Left cardiac atrium (tissue), 4 donors: ENCODE measurements at places on chromosomes 4 and X. TPM values are rescaled to one million over a fixed set of nuclear protein-coding genes. Genes with fewer than 3 reads are reported as not detected.
A peak's percentile ranks its signal among the peaks of the same experiment; 100 is the strongest.

DNA sequence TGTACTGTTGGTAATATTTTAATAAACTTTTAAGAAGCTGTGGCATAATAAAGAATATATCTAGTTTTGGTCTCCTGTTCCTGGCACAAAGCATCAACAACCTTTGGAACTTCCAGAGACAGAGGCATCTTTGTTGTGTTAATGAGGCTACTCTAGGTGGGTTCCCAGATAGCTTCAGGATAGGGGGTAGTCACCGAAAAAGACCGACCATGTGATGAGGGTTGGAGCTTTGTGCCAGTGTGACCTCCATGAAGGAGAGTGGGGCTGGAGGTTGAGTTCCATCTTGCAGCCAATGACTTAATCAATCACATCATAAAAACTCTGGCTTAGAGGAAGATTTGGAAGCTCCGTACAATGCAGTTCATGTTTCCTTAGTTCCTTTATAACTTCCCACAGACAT lies 9.9 kb downstream of the PPAT start:
- no peak for DNase-seq

GRCh38 chrX:47283015-47283771 lies 50.4 kb downstream of the USP11 start:
- DNase-seq, result peak; percentile 33

DNA sequence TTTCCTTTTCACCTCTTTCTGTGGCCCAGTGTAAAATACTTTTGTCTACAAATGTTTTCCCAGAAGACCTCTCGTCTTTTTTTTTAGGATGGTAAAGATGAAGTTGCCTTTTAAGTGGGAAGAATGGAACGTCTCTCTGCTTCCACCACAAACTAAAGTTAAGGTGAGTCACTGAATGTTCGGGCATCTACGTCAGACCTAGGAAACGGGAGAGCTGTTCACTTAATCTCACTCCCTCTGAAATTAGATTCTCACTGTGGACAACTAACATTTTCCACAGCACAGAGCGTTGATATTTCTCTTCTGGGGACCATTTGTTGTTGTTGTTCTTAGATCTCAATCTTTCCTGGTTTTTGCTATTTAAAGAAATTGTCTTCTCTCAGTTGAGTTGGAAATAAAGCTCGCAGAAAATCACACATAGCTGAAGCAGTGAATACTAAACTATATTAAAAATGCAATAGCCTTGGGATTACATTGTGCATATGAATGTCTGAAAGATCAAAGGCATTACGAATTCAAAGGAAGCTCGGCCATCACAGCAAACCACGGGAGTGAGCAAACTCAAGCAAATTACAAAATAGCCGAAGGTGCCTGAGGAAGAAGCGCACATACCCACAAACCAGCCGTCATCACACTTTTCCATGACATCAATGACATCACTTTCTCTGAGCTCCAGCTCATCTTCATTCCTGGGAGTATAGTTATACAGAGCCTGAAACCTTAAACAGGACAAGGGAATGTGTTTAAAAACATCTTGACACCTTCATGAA lies 53.9 kb upstream of the PDLIM3 start:
- DNase-seq, result no peak

GRCh38 chr4:19684084-19684483 lies 567.6 kb upstream of the SLIT2 start:
- no peak for DNase-seq

- no peak for DNase-seq
Measured at GRCh38 chrX:39311646-39312045, 510.4 kb downstream of the MID1IP1 start.

- no peak for DNase-seq
Measured at GRCh38 chrX:39242187-39242586, 440.9 kb downstream of the MID1IP1 start.

DNA sequence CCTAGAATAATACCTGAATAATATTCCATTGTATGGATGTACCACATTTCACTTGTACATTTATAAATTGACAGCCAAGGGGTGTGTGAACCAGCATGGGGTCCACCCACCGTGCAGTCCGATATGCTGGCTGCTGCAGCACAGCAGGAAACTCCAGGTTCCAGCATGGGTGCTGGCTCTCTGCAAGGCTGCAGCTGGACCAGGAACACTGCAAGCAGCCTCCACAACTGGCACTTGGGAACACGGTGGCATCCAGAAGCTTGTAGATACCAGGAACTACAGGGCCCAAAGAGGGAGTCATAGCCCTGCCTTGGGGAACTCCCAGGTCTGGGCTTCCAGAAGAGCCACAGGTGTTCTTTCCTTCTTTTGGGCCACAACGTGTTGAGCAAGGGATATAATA lies 91.2 kb downstream of the NXF2 start:
- DNase-seq, result no peak

TEC gene
- total RNA-seq, result 1.8 TPM

C4orf51 gene
- not detected for total RNA-seq

SHROOM2 gene
- total RNA-seq, result 1.1 TPM

SSX4B gene
- total RNA-seq, result not detected
